ENCODE measurements at places on chromosomes 11 and 22.

DNA sequence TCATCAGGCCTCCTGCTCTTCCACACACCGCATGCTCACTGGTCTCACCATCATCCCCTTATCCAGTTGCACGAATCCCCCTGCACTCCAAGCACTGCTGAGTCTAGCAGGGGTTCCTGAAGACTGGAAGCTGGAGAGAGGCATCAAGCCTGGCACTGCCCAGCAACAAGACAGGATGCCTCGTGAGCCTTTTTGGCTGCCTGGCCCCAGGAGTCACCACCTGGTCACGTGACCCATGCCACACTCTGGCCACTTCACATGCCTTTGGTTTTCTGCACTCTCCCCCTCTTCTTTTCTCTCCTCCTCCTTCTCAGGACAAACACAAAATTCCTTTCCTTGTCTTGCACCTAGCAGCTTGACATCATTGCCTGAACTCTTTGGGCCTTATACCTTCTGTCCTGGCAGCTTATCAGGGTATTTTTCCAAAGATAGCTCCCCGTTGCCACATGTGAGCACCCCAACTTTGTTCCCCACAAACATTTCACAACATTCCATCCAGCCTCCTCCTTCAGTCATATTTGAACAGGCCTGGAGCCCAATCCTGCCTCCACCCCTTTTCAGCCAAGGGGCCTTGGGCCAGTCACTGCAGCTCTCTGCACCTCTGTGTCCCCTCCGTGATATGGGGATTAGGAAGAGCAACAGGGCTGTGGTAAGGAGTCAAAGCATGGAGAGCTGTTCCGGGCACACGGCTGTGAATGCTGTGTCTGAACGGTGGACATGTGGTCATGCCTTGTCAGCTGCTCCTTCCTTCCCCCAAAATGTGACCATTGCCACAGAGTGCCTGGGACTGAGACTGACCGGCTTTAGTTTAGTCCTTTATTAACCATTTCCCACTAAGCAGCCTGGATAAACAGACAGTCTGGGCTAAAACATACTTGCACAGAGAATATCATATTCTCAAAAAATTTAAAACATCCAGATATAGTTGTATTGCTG is 2.8 kb upstream of the PACSIN2 start:
- DNase-seq, result no peak

DNA sequence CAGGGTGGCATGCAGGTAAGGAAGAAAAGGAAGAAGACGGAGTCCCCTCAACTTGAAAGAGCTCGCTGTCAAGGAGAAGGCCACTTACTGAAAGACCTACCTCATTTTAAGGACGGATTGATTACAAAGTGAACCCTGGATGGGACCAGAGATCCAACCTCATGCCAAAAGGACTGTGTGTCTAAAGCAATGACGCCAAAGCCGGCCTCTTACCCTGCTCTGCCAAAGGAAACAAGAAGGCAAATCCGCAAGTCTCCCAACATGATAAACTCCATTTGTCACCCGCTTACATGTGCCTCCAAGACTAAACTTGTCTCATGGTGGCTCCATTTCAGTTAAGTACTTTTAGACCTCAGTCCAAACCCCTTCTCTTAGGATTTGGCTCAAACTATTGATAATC is 148.7 kb upstream of the MTMR2 start:
- DNase-seq, result no peak

GRCh38 chr11:124942466-124943253 is 6.8 kb upstream of the HEPACAM start:
- no peak for DNase-seq

DNA sequence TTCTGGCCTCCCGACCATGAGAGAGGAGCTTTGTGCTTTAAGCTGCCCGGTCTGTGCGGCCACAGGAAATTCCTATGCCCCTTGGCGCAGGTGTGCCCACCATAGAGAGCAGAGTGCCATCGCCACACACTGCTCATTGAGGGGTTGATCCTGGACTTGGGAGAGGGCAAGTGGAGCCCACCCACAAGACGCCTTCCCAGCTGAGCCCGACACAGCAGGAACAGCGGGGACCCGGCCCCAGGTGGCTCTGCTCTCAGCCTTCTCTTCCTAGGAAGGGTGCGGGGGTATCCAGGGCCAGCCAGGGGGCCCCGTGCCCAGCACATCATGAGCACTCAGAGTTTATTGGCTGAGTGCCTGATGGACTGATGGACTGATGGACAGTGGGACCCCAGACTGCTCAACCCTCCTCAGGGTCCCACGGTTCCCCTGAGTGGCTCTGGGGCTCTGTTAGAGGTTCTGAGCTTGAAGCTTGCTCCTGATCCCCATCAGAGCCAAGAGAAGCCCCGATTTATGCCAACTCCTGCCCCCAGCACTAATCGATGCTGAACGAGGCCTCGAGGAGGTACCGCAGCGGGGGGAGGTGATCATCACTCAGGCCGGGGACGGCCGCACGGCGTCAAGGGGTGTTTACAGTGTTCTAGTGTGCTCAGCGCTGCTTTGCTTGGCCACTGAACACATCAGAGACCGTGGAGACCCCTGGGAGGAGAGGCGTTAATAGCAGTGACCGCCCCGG is 13.5 kb upstream of the MRGPRD start:
- DNase-seq, result no peak

- no peak for DNase-seq
Measured at GRCh38 chr11:130070109-130070845, 583 bp downstream of the APLP2 start.

DNA sequence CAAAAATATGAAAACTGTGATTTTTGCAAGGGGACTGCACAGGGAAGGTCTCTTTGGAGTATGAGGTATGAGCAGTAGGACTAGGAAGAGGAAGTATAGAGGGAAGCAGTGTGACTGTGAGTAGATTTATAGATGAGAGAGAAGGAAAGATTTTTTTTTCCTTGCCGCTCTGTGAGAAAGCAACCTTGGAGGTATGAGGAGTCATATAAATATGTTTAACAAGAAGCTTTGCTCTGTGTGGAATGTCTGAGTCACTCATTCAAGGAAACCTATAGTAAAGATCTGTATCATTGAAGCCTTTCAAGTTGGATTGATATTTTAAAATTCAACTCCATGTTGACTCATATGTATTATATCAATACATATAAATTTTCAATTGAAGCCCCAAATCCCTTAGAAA is 26.2 kb downstream of the DNHD1 start:
- no peak for DNase-seq

- no peak for DNase-seq
Measured at GRCh38 chr11:17585911-17586695, 39.0 kb downstream of the OTOG start.

- peak; percentile 61 for DNase-seq
Measured at GRCh38 chr11:125338886-125339811, 156.9 kb downstream of the FEZ1 start.

GRCh38 chr11:75462117-75462653 is 29.2 kb upstream of the KLHL35 start:
- no peak for DNase-seq

DNA sequence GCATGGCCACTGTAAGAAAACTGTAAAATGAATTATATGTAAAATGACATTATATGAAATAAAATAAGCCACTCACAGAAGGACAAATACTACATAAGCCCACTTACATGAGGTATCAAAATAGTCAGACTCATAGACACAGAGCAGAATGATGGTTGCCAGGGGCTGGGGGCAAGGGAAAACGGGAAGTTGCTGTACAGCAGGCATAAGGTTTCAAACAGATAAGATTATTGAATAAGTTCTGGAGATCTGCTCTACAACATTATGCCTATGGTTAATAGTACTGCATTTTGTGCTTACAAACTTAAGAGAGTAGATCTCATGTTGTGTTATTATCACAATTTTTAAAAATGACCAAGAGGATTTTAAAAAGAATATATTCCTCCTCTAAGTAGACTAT is 32.7 kb upstream of the HEPHL1 start:
- no peak for DNase-seq

DNA sequence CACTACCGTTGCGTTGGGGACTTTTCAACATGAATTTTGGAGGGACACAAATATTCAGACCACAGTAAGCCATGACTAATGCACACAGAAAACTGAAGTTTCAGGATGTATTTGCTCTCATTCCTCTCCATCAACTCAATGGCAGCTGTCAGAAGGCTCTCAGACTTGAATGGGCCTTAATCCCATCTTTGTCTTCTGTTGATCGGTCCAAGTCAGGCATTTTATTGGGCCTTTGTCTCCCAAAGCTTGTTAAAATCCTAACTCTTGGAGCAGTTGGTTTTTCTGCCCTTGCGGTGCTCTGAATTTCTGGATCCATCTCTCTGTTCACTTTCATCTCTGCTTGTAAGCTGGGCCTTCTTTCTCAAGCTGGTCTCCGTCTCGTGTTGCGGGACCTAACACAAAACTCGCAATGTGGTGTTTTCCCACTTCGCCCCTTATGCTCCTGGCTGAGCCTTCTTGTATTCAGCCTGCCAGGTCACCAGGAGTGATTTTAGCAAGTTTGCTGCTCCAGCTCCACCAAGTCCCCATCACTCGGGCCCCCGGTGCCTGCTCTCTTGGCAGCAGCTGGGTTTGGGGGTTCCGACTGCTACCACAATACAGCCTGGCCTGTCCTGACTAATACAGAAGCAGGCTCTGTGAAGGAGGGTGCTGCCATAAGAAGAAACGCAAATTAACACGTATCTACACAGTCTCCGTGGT is 27.0 kb downstream of the TSPAN32 start:
- no peak for DNase-seq

DNA sequence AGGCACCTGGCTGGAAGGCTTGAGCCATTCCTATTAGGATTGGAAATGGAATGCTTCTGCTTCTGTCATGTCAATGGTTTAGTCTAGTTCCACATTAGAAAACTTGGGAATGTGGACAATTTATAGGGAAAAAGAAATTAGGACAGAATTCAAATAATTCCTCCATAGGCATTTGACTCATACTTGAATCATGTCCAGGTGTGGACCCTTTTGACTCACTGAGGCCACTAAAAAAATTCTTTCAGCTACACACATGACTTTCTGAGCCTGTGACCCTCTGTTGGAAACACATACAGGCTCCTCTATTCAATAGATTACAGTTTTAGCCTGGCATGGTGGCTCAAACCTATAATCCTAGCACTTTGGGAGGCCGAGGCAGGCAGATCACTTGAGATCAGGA is 100.5 kb downstream of the RASSF10 start:
- DNase-seq, result no peak

DNA sequence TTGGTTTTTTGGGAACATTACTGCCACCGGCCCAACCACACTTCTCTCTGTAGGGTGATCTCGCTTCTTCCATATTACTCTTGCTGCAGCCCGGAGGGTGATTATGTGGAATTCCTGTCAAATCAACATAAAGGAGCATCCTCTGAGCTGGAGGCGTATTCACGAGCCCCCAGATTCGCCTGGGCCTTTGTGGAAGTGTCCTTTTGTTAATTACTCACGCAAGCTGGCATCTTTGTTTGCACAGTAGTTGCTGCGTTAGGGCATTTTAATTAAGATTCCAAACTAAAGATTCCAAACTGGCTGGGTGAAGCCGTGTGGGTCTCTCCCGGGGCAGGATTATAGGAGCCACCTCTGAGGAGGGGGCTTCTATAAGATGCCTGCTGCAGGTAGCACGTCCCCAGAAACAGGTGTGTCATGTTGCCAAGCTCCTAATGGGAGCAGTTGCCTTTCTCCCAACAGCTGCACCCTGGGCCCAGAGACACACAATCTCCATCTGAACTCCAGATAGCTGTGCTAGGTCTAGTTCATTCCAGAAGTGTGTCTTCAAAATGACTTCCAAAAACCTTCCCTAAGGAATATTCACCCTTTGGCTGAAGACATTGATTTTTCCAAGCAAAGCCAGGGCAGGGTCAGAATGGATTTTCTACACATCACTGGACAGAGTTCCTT is 40.9 kb downstream of the SHISAL1 start:
- no peak for DNase-seq

DNA sequence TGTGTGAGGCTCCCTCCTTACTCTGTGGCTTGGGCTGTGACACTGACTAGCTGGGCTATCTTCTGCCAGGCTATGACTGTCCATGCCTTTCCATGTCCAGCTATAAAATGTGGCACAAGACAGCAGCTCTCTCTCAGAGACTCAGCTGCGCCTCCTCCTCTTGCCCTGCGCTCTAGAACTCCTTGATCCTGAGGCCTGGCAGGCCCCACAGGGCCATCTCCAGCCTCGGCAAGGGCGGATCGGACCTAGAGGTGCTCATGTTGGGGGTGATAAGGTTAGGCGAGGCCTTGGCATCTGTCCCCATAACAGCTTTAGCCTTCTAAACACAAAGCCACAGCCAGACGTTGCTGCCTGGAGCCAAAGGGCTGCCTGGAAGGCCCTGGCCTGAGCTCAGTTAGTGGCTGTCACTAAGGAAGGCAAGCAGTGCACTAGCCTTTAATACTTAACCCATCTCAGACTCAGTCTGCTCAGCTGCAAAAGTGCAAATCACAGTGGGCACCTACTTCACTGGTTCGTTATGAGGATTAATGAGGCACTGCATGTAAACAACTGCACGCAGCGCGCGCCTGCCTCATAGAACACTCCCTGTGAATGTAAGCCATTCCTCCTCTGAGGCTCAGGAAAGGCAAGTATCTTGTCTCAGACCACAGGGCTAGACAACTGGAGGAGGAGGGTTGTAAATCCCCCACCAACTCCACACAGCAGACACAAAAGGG is 1.2 kb downstream of the GUCD1 start:
- no peak for DNase-seq

DNA sequence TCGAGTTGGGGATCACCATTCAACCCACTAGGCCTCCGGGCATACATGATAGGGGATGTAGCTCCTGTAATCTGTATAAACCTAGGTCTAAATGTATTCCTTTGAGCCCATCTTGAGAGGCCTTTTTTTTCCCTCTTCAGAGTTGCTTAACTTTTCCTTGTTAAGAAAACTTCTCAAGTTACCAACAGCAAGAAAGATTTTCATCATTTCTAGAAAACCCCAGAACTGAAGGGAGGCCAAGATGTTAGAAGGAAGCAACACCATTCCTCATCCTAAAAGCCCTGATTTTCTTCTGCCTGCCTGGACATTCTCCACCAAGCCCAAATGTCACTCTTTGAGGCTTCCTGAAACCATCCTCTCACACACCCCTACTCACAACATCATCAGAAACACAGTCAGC is 79.4 kb downstream of the TMPRSS5 start:
- no peak for DNase-seq

DNA sequence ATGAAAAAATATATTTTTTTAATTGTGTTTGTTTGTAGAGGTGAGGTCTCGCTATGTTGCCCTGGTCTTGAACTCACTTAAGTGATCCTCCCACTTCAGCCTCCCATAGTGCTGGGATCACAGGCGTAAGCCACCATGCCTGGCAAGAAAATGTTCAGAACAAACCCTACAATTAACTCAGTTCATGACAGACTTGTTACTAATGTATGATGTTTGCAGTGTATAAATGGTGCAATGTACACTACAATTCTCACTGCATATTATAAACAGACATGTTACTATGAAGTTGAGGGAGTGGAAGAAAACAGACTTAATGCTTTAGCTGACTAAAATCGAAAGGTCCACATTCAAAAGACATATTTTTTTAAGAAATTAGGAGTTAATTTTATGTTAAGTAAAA is 59.0 kb downstream of the SIK3 start:
- DNase-seq, result no peak
